Stimulated activated CD4-positive, alpha-beta T cell treated with anti-CD3 and anti-CD28 coated beads, Interleukin-12 subunit alpha, Interleukin-12 subunit beta, amount 100 ng/mL, for 24 hours (primary cell): ENCODE measurements at places on chromosomes 12 and 14.

GRCh38 chr12:123859035-123859434, 96.9 kb downstream of the DNAH10 start:
- no peak for DNase-seq

DNA sequence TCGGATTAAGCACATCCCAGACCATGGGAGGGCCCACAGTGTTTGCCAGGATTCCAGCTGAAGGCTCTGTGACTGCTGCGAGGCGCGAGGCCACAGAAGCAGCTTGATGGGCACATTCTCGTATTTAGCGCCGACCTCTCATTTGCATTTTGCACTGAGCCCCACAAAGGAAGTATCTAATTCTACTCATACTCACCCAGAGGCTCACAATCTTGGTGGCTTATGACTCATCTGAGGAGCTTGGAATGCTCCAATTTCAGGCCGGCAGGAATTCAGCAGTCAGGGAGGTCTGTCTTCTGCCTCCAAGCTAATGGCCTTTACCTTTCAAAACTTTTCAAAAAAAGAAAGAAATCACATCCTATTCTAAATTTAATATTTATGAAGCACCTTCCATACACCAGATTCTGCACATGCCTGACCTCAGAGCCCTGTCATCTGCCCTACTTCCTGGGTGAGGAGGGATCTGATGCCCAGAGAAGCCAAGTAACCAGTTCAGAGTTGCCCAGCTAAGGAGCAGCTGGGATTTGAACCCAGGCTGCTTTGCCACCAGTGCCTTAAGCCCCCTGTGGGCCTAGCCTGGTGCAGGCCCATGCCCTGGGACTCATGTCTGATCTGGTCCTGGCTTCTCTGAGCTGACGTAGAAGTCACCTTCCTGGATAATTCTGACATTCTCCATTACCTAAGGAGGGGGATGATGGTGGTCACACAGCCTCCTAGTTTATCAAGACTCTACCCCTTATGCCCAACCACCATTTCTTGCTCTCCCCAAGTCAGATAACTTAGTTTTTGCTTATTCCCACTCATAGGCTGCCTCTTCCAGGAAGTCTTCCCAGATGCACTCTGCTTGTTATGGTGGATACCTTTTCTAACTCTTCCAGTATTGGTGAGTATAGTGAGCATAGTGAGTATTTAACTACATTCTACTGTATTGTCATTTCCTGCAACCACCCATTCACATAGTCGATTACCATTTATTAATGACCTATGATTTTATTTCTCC, 198.9 kb downstream of the RBM19 start:
- DNase-seq, result no peak

GRCh38 chr12:118120579-118121363, 15.2 kb upstream of the PEBP1 start:
- DNase-seq, result peak; percentile 31

DNA sequence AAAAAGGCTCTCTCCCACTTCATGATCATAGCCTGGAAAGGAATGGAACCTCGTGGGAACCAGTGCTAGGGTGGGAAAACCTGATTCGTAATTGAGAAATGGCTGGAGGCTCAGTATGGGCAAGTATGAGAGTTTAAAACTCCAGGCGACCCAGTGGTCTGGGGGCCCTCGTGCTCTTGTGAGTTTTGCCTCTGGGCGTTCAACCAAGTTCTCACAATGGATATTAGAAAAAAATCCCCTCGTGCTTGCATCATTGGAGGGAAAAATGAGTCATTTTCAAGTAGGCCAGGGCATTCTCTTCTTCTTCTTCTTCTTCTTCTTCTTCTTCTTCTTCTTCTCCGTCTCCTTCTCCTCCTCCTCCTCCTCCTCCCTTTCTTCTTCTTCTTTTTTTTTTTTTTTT, 39.0 kb downstream of the GPR68 start:
- DNase-seq, result no peak

- no peak for DNase-seq
These were observed 46.8 kb downstream of the TMEM117 start for GRCh38 chr12:43882578-43883178.
